ENCODE measurements at places on chromosomes 2 and 18. TPM values are rescaled to one million over a fixed set of nuclear protein-coding genes. Genes with fewer than 3 reads are reported as not detected.

The STAMBP gene
- 80.7 TPM for total RNA-seq

The GALR1 gene
- total RNA-seq: not detected

The MAPRE3 gene
- total RNA-seq: 2.9 TPM

The MOCOS gene
- total RNA-seq: not detected

The DUSP2 gene
- total RNA-seq: 463 TPM

The EFHD1 gene
- 2.0 TPM for total RNA-seq

The KIF1A gene
- 8.4 TPM for total RNA-seq

GRCh38 chr2:43312755-43313641, 86.6 kb upstream of the ZFP36L2 start:
- no peak for DNase-seq

DNA sequence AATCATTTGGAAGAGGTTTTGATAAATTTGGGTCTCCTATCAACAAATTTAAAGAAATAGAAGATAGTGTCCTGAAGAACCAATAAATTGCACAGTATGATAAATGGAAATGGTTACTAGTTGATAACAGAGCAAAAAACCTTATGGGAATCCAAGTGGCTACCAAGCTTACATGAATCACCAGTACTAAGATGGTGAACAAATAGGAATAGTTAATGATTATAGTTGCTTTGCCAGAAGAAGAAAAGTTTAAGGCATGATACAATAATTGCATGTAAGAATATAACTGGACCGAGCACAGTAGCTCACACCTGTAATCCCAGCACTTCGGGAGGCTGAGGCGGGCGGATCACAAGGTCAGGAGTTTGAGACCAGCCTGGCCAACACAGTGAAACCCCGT, 19.6 kb upstream of the INO80D start:
- no peak for DNase-seq

DNA sequence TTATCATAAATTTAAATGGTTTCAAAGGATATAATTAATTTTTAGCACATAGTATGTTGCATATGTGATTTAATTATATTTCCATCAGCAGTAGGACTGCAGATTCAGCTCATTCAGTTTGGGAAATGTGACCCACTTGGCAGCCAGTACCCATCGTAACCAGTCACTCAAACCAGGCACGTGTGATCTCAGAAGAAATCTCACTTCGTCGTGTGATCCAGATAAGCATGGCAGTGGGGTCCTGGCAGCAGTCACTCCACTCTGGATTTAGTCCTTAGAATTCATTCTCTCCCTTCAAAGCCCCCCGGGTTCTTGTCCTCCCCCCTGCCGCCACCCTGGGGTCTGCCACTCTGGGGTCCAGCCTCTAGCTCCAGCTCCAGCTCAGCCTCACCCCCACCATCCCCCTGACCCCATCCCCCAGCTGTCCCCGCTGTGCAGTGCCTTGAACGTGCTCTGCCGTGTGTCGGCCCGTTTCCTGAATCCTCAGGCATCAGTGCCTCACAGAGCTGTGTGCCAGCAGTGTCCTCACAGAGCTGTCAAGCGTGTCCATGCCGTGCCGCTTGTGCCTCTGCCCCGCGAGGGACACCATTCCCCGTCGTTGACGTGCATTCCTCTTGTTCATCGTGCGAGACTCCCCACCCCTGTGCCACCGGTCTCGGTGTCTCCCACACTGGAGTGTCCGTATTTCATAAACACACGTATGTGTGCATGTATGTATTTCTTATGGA, 34.8 kb downstream of the TRAPPC12 start:
- no peak for DNase-seq

GRCh38 chr2:64699712-64700111, 46.0 kb upstream of the SERTAD2 start:
- peak; percentile 53 for DNase-seq

GRCh38 chr2:231951452-231952035, 10.0 kb upstream of the DIS3L2 start:
- DNase-seq: no peak

GRCh38 chr18:32769586-32770053, 3.2 kb downstream of the KLHL14 start:
- DNase-seq: no peak

- no peak for DNase-seq
Measured at GRCh38 chr18:67433971-67434370, 82.5 kb downstream of the DSEL start.

DNA sequence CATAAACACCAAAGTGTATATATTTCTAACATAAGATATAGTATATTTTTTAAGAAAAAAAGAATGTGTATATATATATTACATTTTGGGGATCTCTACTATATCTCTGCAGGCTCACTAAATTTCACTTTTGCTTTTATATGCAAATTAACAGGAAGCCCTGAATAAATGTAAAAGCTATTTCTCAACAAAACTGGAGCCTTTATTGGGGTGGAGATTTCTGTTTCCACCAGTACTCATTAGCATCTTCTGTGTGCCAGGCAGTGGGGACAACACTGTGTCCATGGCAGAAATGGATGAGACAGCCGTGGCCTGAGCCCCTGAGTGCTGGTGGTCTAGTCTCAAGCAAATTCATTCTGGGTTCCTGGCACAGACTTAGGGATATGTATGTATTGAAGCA, 41.3 kb downstream of the C18orf63 start:
- no peak for DNase-seq

DNA sequence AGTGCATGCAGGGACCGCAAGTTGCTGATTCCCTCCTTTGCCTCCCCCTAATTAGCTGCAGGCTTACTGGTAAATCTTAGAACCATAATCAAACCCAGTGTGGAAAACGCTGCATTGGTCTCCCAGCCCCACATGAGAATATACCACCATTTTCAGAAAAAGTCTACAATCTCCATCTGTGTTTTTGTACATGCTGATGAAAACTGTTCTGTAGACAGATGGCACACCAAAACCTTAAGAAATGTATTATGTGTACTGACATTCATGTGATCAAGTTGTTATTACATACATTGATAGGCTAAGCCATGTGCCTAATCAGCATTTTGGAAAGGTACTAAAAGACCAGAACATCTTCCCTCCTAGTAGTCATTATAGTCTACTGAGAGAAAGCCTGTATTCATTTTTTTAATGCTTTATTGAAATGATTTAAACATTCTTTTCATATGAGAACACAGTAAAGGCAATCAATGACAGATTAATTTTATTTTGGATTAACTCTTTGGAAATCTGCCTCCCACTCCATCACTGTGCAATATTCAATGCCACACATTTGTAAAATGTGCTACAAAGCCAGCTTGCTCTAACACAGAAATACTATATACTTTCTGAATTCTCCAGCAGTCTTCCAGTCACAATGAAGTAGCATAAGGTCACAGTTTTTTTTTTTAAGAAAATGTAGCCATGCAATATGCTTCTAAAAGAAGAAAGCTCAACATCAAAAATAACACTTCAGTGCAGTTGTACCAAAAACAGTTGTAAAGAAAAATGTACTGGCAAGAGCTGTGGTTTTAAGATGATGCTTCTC, 1.8 kb upstream of the CRYGA start:
- DNase-seq: no peak

DNA sequence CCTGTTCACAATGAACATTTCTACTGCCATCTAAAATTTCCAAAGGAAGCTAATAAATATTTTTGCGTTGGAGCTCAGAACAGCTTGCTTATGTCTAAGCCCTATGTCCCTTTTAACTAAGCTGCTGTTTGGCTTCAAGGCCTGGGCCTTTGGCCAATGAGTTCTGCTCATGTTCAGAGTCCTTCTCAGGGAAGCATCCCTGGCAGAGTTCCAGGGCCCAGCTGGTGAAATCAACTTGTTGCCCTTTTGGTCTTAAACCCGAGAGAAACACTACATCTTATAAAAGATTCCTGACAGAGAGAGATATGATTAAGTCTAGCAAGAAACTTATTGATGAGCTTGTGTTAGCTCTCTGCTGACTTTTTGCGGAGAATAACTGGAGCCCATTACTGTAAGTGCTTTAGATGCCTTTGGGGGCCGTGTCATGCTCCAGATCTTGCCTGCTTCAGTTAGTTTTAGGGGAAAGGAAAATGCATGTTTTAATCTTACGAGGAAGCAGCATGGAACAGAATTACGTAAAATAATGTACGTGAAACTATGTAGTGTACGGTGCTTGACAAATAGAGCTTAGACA, 102.5 kb upstream of the NOSTRIN start:
- no peak for DNase-seq

DNA sequence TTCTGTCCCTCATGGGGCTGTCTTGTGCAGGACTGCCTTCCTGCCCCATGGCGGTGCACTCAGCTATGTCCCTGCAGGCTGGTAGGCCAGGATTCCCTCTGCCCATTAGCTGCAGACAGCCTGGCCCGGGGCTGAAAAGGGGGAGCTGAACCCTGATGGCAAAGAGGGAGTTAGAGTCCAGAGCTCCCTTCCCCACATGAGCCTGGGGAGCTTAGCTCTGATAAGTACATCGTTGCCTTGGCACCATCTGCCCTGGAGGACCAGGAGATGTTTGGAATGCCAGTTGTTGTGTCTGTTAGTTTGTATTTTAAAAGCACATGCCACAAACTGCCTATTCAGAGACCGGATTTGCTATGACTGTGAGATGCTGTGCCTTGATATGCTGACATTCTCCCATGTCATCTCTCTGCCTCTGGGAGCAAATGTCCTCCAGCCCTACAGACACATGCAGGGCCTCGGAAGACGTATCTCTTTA, 65.1 kb upstream of the AFF3 start:
- DNase-seq: no peak

- DNase-seq: no peak
Measured at GRCh38 chr2:26394694-26395093, 7.0 kb upstream of the DRC1 start.

- no peak for DNase-seq
Measured at GRCh38 chr2:104777721-104778120, 76.2 kb upstream of the POU3F3 start.

DNA sequence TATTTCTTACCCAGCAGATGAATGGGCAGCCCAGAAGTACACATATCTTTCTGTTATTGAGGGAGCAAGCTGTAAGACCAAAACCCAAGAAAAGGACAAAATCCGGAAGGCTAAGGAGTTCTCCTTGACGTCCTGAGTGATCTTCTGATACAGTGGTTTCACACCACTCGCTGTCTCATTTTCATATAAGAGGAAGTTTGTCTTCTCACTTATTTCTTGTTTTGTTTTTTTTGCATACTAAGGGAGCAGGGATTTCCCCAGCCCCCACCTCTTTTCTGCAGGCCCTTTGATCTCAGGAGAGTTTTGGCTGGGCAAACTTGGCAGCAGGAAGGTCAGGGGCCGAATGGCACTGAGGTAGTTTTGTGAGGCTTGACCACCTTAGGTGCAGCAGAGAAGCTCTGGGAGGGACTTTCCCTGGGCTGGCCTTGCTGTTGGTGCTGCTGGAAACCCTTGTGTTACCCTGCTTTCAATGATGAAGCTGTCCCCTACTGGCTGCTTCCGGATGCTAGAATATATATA, 13.3 kb downstream of the CHRNA1 start:
- DNase-seq: peak; percentile 68

- DNase-seq: peak; percentile 2
Measured at GRCh38 chr2:239194731-239195317, 206.0 kb downstream of the HDAC4 start.

DNA sequence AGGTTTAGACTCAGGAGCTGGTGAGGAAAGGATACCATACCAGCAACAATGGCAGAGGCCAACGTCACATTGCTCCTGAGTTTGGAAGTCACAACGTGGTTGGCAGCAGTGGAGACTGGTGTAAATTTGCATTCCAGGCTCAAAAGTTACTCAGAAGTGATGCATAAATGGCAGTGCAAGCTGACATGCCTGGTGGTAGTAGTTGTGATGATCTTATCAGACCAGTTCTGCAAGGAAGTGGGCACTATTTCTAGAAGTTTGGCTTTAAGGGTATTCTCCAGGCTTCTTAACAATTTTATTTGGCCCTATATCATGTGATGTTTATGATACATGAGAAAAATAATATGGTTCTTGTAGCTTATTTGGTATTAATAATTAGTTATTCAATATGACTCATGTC, 37.8 kb downstream of the CXCR4 start:
- DNase-seq: no peak

- no peak for DNase-seq
Measured at GRCh38 chr2:149087751-149088150, 49.3 kb downstream of the LYPD6B start.
